ENCODE measurements at places on chromosomes 7 and 10. TPM values are rescaled to one million over a fixed set of nuclear protein-coding genes. Genes with fewer than 3 reads are reported as not detected.

CALML3 gene
- not detected for total RNA-seq

CALHM1 gene
- total RNA-seq: not detected

GRCh38 chr10:130994191-130994590 lies 317.3 kb downstream of the TCERG1L start:
- DNase-seq: no peak
- H3K27ac ChIP-seq: no peak overlapping the region
- no peaks in the 10 kb centered on the region for H3K4me1 ChIP-seq
- H3K4me3 ChIP-seq: no peak overlapping the region
- H3K36me3 ChIP-seq: peaks cover 18% of the 10 kb centered on the region
- H3K27me3 ChIP-seq: peaks cover 7% of the 10 kb centered on the region

HOXA6 gene
- not detected for total RNA-seq

DNA sequence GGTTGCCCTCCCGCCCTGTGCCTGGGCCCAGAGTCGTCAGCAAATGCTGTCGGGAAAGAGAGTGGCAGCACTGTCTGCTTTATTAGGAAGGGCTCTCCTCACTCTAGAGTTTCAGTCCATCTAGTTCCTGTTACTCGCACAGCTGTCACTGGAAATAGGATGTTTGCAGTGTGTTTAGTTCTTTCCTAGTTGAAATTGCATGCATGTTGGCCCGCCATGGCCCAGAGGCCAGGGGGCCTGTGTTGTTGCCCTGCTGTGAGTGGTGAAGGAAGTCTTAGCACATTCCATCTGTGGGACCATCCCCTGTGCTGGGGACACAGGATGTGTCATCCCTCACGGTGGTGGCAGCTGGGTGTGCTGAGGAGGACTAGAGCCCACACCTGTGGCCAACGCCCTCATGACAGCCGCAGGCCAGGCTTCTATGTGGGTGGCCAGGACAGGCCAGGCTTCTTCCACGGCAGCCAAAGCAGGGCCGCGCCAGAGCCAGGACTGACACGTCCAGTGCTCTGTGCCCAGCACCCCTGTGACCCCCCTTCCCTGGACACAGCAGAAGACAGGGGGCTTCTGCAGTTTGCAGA lies 45.4 kb downstream of the ZNF467 start:
- no peak for DNase-seq
- no peak overlapping the region for H3K27ac ChIP-seq
- peaks cover 30% of the 10 kb centered on the region for H3K36me3 ChIP-seq
- peaks cover 11% of the 10 kb centered on the region for H3K4me1 ChIP-seq

GRCh38 chr10:538895-539294 lies 150.6 kb downstream of the DIP2C start:
- no peak overlapping the region for H3K27ac ChIP-seq
- no peak for DNase-seq
- H3K4me1 ChIP-seq: peaks cover 20% of the 10 kb centered on the region
- H3K4me3 ChIP-seq: no peak overlapping the region
- H3K36me3 ChIP-seq: no peaks in the 10 kb centered on the region

DNA sequence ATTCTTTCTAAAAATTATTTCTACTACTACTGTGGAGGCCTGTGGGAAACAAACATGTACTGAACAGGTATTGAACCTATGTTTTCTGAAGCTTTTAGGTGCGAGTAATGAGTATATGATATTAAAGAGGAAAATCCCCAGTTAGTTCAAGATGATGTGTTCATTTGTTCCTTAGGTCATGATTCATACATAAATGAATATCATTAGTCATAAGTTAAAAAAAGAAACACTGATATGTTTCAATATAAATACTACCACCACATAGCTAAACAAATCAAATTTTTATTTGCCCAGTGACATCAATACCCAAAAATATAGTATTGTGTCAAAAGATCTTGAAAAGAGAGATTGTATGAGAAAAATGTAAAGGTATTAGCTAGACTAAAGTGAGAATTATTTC lies 210.7 kb upstream of the GNAI1 start:
- H3K27me3 ChIP-seq: no peaks in the 10 kb centered on the region
- no peak for DNase-seq
- no peak overlapping the region for H3K4me3 ChIP-seq
- H3K36me3 ChIP-seq: no peaks in the 10 kb centered on the region
- H3K27ac ChIP-seq: no peak overlapping the region

DNA sequence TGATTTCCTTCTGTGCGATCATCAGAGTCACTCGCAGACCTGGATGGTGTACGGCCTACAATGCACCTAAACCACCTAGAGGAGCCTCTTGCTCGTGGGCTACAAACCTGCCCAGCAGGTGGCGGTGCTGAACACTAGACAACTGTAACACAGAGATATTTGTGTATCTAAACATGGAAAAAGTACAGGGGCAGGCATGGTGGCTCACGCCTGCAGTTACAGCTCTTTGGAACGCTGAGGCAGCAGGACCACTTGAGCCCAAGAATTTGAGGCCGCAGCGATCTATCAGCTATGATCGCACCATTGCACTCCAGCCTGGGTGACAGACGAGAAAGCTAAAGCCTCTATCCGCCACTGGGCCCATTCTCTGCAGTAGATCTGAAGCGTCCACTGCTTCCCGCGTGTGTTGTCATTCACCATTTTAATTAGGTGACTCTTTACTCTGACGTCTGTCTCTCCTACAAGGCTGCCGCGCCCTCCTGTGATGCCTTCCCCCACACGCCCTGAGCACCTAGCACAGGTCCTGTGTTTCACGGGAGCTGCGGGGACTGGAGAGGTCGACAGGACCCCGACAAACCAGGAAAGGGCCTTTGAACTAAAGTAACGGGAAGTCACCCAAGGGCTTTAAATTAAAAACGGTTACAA lies 774 bp downstream of the TUBGCP2 start:
- DNase-seq: peak; percentile 69
- H3K27ac ChIP-seq: peak overlapping the region; percentile 97
- peaks cover 13% of the 10 kb centered on the region for H3K4me1 ChIP-seq
- H3K36me3 ChIP-seq: peaks cover 13% of the 10 kb centered on the region

ADRB1 gene
- total RNA-seq: not detected
